GM04503 (cell line): ENCODE measurements at places on chromosomes 2 and 18.

- DNase-seq: no peak
These were observed 8.3 kb downstream of the RAPGEF4 start for GRCh38 chr2:172743898-172744297.

GRCh38 chr18:11947214-11948191, 33.8 kb upstream of the IMPA2 start:
- peak; percentile 94 for DNase-seq

DNA sequence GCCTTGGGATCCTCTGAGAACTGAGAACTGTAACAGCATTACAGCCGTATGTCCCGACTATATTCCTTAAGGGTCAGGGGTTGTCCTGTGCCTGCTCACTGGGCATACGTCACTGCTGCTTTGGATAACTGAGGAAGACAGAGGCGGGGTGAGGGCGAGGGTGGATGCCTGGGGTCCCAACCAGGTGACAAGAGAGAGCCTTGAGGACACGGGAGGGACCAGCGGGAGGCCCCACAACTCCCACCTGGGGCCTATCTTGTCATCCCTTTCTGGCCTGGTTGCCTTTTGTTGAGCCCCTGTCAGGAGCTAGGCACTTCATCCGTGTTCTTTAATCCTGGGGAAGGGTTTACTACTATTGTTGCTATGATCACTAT, 28.8 kb downstream of the INPP5D start:
- DNase-seq: no peak

DNA sequence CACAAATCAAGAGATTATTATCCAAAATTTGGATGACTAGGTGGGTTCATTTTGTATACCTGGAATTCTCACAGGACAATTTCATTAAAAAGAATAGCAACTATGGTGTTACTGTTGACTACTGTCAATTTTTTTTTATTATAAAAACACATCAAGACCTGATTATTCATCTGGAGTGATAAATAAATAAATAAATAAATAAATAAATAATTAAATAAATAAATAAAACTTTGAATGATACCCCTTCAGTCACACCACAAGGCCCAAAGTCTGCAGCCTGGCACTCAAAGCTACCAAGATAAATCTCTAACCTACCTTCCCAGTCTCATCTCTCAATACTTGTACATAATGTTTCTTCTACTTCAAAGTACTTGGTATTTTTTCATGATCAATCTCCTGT, 294.0 kb upstream of the KLHL29 start:
- no peak for DNase-seq

GRCh38 chr2:71778514-71778913, 325.2 kb downstream of the DYSF start:
- no peak for DNase-seq

DNA sequence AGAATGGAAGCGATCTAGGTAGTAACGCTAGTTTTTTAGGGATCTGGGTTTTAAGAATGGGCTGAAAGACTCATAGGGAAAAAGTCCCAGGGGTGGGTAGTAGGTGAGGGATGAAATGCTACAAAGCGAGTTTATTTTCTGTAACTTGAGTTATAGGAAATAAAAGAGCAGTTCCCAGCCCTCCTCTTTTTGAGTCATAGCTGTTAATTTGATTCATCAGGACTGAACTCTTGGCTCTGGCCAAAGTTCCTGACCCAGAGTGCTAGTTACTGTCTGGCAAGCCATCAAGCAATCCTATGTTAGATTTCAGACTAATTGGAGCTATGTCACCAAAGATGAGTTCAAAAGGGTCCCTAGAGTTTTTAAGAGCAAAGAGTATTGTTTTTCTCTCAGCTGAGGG, 17.4 kb upstream of the NOSTRIN start:
- DNase-seq: no peak

GRCh38 chr2:176189681-176190641, 1.5 kb downstream of the HOXD1 start:
- no peak for DNase-seq

DNA sequence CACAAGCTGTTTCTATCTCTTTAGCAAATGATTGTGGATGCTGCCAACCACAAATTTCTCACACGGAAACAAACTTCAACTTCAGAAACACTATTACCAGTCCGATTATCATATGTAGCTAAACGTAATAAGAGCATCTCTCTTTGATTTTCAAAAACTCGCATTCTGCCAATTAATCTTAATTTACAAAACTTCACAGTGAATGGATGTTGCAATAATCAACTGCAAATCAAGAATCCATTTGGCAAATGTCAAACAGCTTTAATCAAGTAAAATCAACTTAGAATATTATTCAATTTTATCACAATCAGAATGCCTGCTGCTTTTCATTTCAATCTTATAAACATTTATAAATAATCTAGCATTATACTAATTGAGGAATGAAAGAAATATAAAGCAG, 54.2 kb downstream of the DTNB start:
- DNase-seq: no peak

GRCh38 chr2:218024871-218025270, 22.1 kb upstream of the TNS1 start:
- no peak for DNase-seq

GRCh38 chr18:44541781-44542180, 138.9 kb upstream of the SETBP1 start:
- DNase-seq: no peak

- no peak for DNase-seq
These were observed 111.2 kb upstream of the FSHR start for GRCh38 chr2:49265471-49265870.

GRCh38 chr2:67304300-67304890, 92.7 kb upstream of the ETAA1 start:
- no peak for DNase-seq

DNA sequence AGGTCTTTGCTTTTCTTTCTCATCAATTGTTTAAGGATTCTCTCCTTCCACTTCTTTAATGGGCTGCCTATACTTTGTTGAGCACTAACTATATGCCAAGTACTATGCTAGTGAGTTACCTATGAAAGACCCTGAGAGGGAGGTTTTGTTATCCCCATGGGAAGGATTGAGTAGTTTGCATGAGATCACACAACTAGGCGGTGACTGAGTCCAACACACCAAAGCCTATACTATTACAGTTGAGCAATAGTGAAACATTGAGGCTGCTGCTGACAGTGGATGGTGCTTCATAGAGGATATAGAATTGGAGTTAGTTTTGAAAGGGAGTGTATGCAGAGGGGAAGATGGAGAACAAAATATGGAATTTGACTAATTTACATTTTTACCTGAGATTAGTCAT, 15.8 kb downstream of the NABP1 start:
- no peak for DNase-seq

GRCh38 chr18:24397131-24397693, 412 bp downstream of the OSBPL1A start:
- peak; percentile 47 for DNase-seq

DNA sequence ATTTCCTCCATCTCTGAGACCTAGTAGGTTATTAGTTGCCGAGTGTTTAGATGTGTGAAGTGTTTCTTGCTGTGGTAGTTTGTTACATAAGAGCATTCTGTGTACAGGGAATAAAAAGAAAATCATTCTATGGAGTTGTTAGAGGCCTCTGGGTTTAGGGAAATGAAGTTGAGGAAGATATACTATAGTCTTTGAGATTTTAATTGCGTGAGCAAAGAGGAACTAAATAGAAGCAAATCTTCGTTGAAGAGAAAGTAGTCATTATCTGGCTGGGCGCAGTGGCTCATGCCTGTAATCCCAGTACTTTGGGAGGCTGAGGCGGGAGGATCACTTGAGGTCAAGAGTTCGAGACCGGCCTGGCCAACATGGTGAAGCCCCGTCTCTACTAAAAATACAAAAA, 19.0 kb downstream of the USP39 start:
- DNase-seq: no peak

DNA sequence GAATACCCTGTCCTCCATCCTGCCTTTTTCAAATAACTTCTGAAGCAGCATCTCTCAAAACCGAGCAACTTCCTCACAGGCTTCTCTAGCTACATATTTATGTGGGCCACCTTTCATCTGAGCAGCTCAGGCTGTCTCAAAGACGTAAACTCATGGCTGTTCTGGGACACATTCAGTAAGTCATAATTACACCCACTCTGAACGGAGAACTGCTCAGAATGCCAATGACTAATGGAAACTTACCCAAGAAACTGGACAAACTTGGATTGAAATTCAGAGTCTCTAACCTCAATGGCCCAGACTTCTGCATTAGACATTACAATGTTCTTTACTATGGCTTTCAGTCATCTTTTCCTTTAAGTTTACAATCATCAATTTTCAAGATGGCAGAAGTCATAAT, 145.2 kb downstream of the RAD51AP2 start:
- DNase-seq: no peak

GRCh38 chr18:37724206-37724605, 158.6 kb upstream of the CELF4 start:
- DNase-seq: no peak

DNA sequence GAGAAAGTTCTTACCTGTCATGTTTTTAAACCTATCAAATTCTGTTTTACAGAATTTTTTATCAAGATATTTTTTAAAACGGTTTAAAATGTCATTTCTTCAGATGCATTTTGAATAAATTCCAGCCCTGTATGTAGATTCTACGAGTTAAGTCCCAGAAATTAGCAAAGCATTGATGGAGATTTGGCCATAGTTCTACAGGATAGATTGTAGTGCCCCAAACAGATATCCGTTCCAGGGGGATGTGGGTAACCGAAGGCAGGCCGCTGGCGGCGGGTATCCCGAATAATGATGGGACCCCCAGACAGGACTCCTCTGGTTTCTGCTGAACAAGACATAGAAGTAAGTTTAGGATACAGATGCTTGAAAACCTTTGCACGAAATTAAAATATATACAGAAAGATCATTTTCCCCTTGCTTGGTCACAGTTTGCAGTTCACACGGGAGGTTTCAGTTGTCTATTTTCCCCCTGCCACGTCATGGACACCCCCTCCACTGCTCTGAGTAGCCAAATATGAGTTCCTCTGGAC, 755 bp downstream of the NOL4 start:
- DNase-seq: no peak
